Panc1 (cell line): ENCODE measurements at places on chromosomes 12 and 14.

DNA sequence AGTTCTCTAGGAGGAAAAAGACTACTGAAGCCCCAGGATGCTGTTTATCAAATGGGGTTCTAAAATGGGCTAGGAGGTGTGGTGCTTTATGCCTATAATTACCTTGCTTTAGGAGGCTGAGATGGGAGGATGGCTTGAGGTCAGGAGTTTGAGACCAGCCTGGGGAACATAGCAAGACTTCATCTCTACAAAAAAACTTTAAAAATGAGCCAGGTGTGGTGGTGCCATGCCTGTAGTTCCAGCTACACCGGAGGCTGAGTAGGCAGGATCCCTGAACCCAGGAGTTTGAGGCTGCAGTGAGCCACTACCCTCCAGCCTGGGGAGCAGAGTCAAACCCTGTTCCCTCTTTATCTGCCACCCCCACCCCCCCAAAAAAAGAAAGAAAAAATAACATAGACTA lies 23.3 kb upstream of the SLC2A3 start:
- DNase-seq = no peak

GRCh38 chr12:9792185-9792900 lies 31.6 kb upstream of the CD69 start:
- no peak for DNase-seq

DNA sequence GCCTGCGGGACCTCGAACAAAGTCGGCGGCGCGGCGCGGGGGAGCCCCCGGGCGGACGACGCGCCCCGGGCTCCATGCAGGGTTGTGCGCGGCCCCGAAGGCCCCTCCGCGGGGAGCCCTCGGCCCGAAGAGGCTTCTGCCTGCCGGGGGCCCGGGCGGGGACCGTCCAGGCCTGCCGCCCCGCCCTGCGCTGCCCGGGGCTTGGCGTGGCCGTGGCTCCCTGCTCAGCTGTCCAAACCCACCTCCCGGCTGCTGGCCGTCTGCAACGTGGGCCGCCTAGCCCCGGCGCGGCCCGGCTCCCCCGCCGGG lies 670 bp downstream of the DYRK2 start:
- DNase-seq = no peak

DNA sequence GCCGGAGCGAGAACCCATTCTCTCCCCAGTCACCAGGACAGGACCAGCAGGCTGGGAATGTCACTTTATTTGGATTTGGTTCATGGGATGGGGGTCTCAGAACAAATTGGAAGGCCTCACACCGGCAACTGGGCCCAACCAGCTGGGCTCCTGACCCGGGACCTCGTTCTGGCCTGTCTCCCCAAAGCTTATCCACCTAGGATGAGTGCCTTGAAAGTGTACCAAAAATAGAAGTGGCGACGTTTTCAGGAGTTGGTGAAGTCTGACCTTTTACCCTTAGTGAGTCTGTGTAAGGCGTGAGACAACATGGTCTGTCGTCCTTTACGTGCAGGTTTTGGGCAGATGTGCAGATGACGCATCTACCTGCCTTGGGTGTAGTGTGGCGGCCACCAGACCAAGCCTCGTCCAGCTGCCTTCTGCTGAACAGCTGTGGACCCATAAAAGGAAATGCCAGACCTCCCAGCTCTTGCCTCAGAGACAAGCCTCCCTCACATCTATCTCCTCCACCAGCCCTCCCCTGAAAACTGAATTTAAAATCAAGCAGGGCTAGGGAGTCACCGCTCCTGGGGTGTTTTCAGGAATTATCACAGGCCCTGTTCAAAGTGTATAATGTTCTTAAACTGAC lies 36.6 kb upstream of the CLMN start:
- DNase-seq = no peak

- no peak for DNase-seq
Observed at GRCh38 chr14:52067873-52068614, 815 bp downstream of the NID2 start.

DNA sequence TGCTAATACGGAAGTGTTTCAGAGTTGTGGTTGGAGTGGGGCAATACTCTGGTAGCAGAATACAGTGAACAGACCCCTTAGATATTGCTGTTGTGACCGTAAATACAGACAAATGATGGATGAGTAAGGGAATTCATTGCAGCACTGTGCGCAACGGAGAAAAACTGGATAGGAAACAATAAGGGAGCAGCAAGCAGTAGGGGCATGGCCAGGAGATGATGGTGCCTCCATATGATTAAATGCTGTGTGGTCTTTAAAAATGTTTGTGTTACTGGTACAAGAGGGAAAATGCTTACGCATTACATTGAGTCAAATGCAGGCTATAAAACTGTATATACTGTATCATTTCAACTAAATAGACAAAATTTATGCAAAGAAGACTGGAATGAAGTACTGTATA lies 61.6 kb downstream of the EML1 start:
- no peak for DNase-seq

DNA sequence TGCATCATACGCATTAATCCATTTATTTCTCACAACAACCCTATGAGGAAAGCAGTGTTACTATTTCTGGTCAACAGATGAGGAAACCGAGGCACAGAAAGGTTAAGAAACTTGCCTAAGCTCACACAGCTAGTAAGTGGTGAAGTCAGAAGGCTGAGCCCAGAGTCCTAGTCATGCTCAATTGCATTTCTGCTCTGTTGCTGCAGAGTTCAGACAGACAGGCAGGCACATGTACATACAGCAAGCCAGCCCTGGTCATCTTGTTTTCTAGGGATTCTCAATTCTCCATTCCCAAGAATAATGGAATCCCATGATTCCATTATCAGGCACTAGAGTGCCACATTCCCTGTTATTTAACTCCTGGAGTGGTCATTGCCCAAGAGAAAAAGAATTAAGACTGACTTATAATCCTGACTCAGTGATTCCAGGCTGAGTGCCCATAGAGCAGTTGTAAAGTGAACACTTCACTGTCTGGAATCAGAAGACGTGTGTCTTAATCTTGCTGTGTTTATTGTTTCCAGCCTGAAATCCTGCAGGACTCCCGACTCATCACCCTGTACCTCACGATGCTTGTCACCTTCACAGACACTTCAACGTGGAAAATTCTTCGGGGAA lies 10.7 kb downstream of the UBE3B start:
- DNase-seq = no peak

GRCh38 chr14:102775855-102776760 lies 1.1 kb upstream of the TRAF3 start:
- DNase-seq = no peak

DNA sequence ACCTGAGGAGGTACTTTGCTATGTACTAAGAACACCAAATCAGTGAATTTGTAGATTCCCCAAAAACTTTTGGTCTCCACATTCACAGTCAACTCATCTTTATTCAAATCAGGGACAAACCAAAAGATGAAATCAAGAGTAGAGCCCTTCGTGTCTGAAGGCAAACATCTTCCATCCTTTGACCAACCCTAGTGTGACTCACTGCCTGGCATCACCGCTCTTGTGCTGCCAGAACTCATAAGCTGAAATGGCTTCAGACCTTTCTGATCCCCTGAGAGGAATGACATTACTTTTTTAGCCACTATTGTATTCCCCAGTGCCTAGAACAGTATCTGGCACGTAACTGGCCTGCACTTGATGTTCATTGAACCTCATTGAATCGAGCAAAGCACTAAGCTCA lies 50.1 kb downstream of the GOLGA5 start:
- DNase-seq = no peak

GRCh38 chr12:30692470-30692869 lies 3.2 kb downstream of the IPO8 start:
- no peak for DNase-seq

GRCh38 chr12:51917041-51917590 lies 9.8 kb downstream of the ACVRL1 start:
- no peak for DNase-seq

DNA sequence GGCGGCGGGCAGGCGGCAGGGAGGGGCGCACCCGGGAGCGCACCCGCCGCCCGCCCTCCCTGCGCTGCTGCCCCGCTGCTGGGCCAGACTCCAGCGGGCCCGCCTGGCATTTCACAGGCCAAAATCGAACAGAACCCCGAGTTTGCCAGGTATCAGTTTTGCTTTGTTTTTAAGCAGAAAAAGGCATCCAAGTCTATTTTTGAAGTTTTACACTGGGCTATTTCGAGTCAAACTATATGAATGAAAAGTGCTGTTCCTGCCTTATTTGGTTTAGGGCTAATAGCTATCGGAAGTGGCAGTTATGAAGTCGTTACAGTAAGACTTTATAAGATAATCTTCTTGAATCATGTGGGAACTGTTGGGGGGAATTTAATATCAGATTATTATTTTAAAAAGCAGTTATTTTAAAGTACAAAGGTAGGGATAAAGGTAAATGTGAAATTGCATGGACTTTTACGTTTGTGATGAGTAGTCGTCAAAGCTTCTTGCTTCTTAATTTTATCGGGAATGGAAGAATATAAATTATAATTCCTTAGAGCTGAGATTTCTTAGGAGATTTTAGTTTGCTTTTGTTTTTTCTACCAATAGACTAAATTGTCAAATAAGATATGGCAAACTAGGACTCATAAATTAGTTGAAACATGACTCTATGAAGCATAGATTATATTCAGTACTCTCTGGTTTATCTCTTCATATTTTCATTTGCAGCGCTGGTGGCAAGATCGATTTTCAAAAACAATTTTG lies 1.1 kb downstream of the MSRB3 start:
- DNase-seq = no peak

- no peak for DNase-seq
Observed at GRCh38 chr12:46535907-46536306, 163.3 kb upstream of the SLC38A2 start.

DNA sequence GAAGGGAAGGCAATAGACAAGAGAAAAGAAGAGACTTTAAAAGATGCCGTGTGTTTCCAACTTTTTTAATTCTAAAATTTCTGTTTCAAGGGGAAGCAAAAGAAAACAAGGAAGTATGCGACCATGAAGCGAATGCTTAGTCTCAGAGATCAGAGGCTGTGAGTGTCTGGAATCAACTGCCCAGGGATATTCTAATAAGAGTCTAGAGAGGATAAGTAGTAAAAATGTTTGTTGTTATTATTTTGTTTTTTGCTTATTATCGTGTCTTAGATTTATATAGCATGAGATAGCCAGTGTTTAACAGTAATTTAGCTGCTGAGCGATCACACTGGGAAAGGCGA lies 421 bp downstream of the FCF1 start:
- no peak for DNase-seq

GRCh38 chr12:118425364-118425763 lies 49.0 kb downstream of the SUDS3 start:
- no peak for DNase-seq
